Stimulated activated CD8-positive, alpha-beta memory T cell treated with anti-CD3 and anti-CD28 coated beads, Interleukin-4, amount 100 ng/mL, for 1 hour (primary cell): ENCODE measurements at places on chromosomes 5 and 9.

- no peak for DNase-seq
Measured at GRCh38 chr5:37490120-37490810, 111.1 kb downstream of the WDR70 start.

DNA sequence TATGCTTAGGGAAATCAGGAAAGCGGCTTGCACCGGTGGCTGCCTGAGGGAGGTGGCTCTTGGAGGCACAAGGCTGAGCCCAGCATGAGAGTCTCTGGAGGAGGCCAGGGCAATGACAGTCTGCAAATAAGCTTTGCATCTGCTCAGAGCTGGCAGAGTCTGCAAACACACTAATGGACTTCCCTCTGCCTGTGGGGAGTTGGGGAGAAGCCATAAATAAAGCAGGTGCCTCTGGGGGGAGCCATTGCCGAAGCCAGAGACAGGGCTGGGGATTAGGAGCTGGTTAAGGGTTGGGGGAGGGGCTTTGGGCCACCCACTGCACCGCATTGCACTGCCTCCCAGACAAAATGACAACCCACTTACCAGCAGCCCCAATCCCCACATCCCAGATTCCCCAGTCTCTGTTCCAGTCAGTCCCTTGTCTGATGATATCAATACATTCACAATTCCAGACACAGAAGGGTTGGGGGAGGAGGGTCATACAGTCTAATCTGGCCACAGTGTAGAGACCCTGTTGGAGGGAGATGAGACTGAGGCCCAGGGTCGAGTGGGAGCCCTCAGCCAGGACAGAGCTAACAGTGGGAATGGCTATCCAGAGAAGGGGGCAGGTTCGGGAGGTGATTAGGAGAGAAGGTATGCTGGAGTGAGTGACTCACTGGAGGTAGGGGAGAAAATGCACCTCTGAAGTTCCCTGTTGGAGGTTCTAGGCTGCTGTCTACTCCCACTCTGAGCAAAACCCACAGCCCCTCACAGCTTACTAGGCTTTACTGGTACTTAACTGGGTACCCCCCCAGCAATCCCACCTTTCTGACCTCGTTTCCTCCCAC, 53.7 kb downstream of the PAX5 start:
- DNase-seq = no peak

DNA sequence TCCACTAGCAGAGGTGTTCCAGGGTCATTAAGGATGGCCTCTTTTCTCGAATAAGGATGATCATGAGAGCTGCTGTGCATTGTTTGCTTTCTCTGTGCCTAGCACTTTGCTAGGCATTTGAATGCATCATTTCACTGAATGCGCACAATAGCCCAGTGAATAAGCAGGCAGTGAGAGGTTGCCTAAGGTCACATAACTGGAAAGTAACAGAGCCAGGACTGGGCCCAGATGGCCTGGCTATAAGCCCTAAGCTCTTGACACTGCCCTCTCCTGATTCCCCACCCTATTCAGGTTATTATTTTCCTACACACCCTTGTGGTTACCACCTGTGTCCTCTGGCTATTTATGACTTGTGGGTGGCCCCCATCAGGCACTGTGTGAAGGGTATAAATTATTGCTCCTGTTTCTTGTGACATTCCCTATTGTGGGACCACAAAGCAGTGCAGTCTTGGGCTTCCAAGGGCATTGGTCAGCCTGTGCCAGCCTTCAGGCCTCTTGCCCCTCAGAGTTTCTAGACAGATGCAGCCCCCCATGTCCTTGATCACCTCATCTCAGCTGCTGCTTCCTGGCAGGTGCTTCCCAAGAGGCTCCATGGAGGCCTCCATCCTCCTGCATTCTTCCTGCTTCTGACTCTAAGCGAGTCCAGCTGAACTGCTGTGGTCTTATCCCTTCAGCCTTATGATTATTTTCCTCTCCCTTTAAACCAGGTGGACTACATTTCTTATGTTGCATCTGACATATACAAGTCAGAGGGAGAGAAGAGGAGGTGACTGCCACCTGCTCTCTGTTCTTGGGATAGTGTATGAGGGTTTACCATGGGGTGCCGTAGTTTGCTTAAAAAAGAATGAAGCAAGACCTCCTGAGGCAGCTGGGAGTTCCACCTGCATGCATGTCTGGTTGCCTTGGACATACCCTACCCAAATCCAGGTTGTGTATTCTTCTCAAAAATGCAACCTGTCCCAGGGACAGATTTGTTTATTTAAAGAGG, 47.6 kb downstream of the ANGPTL2 start:
- DNase-seq = no peak

GRCh38 chr9:85359161-85359560, 382.6 kb downstream of the AGTPBP1 start:
- DNase-seq = no peak

DNA sequence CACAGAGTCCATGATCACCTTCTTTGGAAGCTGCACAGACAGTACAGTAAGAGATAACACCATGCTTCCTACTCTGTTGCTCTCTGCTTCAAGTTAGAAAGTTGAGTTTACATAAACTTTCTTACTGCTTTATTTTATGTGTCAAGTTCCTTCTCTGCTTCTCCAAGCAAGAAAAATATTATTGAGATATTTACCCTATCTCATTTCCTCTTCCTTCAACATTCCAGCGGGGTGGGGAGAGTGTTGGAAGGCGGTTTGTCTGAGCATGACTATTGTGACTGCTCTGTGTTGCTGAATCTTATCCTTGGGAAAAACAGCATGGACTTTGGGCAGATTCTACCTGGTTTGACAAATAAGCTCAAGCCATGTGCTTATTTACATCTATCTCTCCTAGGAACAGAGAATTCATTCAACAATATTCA, 66.9 kb upstream of the EPB41L4A start:
- no peak for DNase-seq
